Glomerular endothelial cell (primary cell): ENCODE measurements at places on chromosomes 6 and 20. TPM values are rescaled to one million over a fixed set of nuclear protein-coding genes. Genes with fewer than 3 reads are reported as not detected.

KIF25 gene
- not detected in 2 replicates for total RNA-seq

ZNF512B gene
- 15.9 and 24.3 TPM in 2 replicates for total RNA-seq

PAX1 gene
- not detected in 2 replicates for total RNA-seq

CLDN20 gene
- not detected in 2 replicates for total RNA-seq

CALHM5 gene
- total RNA-seq: 4.8 and 5.5 TPM in 2 replicates

MRAP2 gene
- total RNA-seq: 0.23 TPM in 1 of 2 replicates, not detected in the other

LTA gene
- 0.53 TPM in 1 of 2 replicates, not detected in the other for total RNA-seq

HBS1L gene
- total RNA-seq: 42.1 and 56.9 TPM in 2 replicates

MCHR2 gene
- not detected in 2 replicates for total RNA-seq

ULBP1 gene
- 3.3 and 4.1 TPM in 2 replicates for total RNA-seq

AMD1 gene
- 36.8 and 57.8 TPM in 2 replicates for total RNA-seq

SLC18B1 gene
- 14.3 and 21.1 TPM in 2 replicates for total RNA-seq

HFE gene
- total RNA-seq: 3.4 and 4.7 TPM in 2 replicates

PRDM1 gene
- total RNA-seq: 3.8 and 11.7 TPM in 2 replicates

GLYATL3 gene
- total RNA-seq: not detected in 2 replicates

LRP11 gene
- total RNA-seq: 16.8 and 26.0 TPM in 2 replicates

LY6G6D gene
- not detected in 2 replicates for total RNA-seq

CCDC28A gene
- 10.2 and 12.1 TPM in 2 replicates for total RNA-seq

GGTLC1 gene
- not detected in 2 replicates for total RNA-seq

GTSF1L gene
- not detected in 2 replicates for total RNA-seq

UBE2C gene
- total RNA-seq: 28.8 and 38.3 TPM in 2 replicates

MYLK4 gene
- total RNA-seq: 0.35 and 0.44 TPM in 2 replicates

TOP1 gene
- total RNA-seq: 37.9 and 42.1 TPM in 2 replicates

POPDC3 gene
- 5.0 and 9.7 TPM in 2 replicates for total RNA-seq

PTCRA gene
- total RNA-seq: not detected in 2 replicates

ATP6V1G2 gene
- 0.18 and 1.2 TPM in 2 replicates for total RNA-seq

SAPCD1 gene
- total RNA-seq: 3.3 and 3.9 TPM in 2 replicates

CRISP3 gene
- not detected in 2 replicates for total RNA-seq

PNPLA1 gene
- not detected in 2 replicates for total RNA-seq

GJA10 gene
- total RNA-seq: not detected in 2 replicates

RHAG gene
- not detected in 2 replicates for total RNA-seq

HMGN4 gene
- total RNA-seq: 43.0 and 45.5 TPM in 2 replicates

BTNL2 gene
- total RNA-seq: not detected in 2 replicates

IMPG1 gene
- total RNA-seq: not detected in 2 replicates

ABHD16B gene
- total RNA-seq: not detected in 2 replicates

HCK gene
- total RNA-seq: not detected in 2 replicates

GNAS-AS1 gene
- total RNA-seq: not detected in 2 replicates

TDRD6 gene
- 0.12 TPM in 1 of 2 replicates, not detected in the other for total RNA-seq

WFDC11 gene
- total RNA-seq: not detected in 2 replicates

YWHAB gene
- total RNA-seq: 167 and 173 TPM in 2 replicates

CGAS gene
- total RNA-seq: 3.4 and 7.7 TPM in 2 replicates

SYNJ2 gene
- total RNA-seq: 90.2 and 104 TPM in 2 replicates

OR12D3 gene
- not detected in 2 replicates for total RNA-seq

PNISR gene
- 26.7 and 50.1 TPM in 2 replicates for total RNA-seq

TMEM170B gene
- 2.5 and 2.7 TPM in 2 replicates for total RNA-seq

MYL9 gene
- total RNA-seq: 51.2 and 91.8 TPM in 2 replicates

TSPO2 gene
- total RNA-seq: not detected in 2 replicates

PANK2 gene
- total RNA-seq: 40.6 and 48.7 TPM in 2 replicates

MUCL3 gene
- not detected in 2 replicates for total RNA-seq

EMILIN3 gene
- 0.15 and 0.53 TPM in 2 replicates for total RNA-seq

HMGN3 gene
- 37.5 and 44.3 TPM in 2 replicates for total RNA-seq
